ENCODE measurements at places on chromosomes 1 and 21. TPM values are rescaled to one million over a fixed set of nuclear protein-coding genes. Genes with fewer than 3 reads are reported as not detected.

DNA sequence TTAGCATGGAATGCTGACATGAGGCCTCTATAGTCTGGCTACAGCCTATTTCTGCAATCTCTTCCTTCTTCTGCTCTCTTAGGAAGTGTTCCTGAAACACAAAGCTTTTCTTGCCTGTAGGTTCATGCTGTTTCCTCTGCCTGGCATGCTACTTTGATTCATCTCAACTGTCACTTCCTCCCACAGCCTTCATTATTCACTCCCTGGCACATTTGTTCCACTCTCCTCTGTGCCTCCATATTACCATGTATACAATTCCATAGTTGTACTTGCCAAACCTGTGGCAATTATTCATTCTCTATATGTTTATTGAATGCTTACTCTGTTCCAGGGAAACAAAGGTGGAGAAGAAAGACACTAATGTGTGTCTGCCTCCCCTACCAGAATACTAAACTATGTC is 210.2 kb downstream of the LRRC7 start:
- DNase-seq: no peak

- no peak for DNase-seq
Observed at GRCh38 chr1:84407958-84408422, 9.7 kb downstream of the DNASE2B start.

The AMY1A gene
- total RNA-seq: not detected

DNA sequence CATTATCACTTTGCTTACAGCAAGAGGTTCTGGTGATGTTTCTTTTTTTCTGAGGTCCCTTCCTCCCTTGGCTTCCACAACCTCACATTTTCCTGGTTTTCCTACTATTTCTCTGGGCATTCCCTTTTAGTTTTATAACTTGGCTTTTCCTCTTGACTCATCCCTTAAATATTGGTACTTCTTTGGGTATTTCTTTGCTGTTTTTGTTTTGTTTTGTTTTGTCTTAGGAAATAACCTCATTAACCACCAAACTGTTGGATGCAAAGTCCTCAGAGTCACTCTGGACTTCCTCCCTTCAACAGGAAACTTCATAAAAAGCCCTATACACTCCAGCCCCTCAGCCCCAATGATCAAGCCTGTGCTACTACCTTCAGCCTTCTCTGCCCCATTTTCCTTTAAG is 211.1 kb downstream of the DUSP10 start:
- no peak for DNase-seq

DNA sequence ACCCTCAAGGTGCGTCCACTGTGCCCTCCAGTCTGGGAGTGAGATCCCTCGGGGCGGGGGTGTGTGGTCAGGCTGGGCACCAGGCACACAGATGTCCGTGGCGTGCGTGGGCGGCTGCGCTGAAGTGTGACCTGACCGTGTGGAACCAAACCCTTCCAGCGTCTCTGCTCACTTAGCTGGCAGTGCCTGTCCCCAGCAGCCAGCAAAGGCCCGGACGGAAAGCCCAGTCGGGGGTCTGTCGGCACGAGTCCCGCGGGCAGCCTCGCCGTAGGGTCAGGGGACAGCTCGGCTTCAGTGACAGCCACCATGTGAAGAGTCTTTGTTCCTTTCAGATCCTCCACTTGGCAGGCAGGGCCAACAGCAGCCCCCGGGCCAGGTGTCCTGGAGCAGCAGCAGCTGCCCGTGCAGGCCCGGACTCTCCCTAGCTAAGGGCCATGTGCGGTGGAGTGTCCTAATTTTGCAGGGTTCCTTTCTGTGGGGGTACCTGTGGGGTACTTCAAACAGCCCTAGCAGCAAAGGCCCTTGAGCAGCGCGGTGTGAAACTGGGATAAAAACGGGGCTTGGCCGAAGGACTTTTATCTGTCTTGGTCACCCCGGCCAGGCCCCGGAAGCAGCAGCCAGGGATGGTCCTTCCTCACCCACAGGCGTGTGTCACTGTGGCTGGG is 11.6 kb downstream of the TTLL10 start:
- DNase-seq: no peak

GRCh38 chr1:100077531-100077930 is 55.2 kb downstream of the SASS6 start:
- no peak for DNase-seq

- no peak for DNase-seq
Observed at GRCh38 chr1:221743416-221744208, 1.7 kb upstream of the DUSP10 start.

- DNase-seq: no peak
Observed at GRCh38 chr1:204087181-204087892, 14.4 kb downstream of the SOX13 start.

DNA sequence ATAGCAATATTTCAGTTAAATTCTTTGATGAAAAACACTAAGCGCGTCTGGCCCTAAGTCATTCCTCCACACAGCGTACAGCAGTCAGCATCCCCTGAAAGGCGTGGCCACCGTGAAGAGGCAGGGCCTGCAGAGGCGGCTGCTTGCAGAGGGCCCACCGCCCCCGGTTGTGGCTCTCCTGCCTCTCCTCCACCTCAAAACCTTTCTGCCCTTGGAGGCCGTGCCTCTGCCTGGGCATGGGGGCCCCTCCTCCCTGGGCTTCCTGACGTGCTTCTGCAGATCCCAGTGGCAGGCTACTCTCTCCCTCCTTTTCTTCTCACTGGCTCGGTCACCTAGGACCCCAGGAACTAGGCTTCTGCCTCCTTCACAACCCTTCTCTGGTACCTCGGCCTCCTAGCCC is 16.2 kb downstream of the CLSTN1 start:
- no peak for DNase-seq

Measured in IMR-90 (cell line).